ENCODE measurements at places on chromosomes 16 and 17.

DNA sequence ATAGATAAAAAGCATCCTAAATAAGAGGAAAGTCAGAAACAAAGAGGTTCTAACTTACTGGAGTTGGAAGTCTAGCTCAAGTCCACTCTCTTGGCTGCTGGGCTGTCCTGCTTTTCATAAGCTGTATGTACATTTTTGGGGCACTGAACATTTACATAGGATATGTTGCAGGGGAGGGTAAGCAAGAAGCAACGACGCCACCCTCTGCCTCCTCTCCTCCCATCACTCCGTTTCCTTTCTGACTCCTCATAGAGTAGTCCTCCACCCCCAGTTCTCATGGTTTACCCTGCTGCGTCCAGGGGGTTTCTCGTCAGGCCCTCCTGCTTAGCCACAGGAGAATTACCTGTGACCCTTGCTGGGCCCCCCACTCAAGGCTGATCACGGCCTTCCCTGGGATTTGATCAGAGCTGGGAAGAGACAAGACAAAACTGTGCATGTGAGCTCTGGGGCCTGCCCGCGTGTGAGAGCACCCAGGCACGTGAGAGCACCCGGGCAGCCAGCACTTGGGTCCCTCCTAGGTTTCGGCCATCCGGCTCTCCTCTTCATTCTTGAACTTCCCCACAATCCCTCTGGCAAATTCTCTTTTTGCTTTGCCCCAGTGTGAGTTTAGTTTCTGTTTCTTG, 37.1 kb downstream of the TMEM11 start:
- DNase-seq, result no peak

GRCh38 chr16:14423344-14423743, 206.7 kb downstream of the PARN start:
- DNase-seq, result peak; percentile 37

GRCh38 chr17:13594762-13595598, 6.7 kb downstream of the HS3ST3A1 start:
- DNase-seq, result peak; percentile 81

GRCh38 chr16:56234737-56235136, 43.4 kb downstream of the GNAO1 start:
- DNase-seq, result no peak

DNA sequence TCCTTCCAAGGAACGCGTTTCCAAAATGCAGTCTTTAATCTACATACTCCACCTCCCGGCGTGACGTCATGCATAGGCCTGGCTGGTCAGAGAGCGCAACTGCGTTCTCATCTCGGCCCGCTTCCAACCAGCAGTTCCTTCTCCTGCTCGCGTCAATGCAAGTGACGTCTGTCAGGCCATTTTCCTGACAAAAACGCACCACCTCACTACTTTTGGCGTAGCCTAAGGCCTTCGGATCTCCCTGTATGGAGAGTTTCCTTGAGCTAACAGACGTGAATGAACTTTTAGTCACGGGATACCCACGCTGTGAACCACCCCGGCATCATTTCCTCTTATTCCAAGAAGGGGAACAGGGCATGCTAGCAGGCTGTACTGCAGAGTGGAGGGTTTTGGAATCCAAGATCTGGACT, 25.0 kb downstream of the TEX14 start:
- peak; percentile 29 for DNase-seq

GRCh38 chr16:29148867-29149272, 164.0 kb downstream of the LAT start:
- DNase-seq, result no peak
